ENCODE measurements at places on chromosomes 6 and 20.

DNA sequence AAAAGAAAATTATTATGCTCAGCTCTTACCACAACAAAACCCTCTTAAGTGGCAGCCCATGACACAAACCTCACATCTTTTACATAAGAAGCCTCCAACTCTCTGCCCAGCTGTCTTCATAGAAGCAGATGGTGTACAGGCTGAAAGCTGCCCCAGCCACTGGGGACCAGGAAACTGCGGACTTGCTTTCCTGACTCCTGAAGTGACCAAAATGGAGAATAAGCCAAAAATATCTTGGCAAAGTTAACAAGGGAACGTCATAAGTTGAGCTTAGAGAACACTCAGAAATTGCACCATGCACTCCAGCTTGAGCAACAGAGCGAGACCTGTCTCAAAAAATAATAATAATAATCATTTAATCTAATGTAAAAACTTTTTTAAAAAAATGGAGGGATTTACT is 160.3 kb upstream of the CDYL start:
- no peak for DNase-seq

- DNase-seq, result no peak
These were observed 47.8 kb downstream of the TFEB start for GRCh38 chr6:41687501-41688175.

DNA sequence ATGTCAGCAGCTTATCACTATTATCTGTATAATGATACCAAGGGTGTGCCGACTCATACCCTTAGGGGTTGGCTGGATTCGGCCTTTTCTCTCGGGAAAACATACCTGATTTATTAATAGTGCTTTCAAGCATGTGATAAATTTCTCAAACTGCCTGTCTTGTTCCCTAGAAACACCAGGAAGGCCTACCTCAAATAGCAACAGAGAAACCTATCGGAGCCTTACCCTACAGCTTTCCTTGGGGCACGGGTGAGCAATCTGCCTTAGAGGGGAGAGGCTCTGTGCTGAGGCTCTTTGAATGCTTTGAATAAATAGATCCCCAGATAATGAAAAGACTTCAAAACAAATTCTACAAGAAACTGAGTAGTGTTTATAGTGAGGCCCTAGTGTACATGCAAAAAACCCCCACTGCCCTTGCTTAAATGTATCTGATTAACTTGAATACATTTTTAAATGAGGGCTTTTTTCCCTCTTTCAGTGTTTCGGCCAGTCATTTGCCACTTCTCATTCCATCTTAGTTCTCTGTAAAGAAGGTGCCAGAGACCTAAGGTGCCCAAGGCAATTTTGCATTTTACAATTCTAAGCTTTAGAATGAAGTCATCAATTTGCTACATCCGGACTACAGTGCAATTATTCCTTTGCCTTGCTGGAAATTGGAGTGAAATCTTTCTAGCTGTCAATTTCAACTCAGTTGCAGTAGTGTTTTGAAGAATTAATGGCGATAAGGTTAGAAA is 320.1 kb downstream of the ESR1 start:
- DNase-seq, result no peak

DNA sequence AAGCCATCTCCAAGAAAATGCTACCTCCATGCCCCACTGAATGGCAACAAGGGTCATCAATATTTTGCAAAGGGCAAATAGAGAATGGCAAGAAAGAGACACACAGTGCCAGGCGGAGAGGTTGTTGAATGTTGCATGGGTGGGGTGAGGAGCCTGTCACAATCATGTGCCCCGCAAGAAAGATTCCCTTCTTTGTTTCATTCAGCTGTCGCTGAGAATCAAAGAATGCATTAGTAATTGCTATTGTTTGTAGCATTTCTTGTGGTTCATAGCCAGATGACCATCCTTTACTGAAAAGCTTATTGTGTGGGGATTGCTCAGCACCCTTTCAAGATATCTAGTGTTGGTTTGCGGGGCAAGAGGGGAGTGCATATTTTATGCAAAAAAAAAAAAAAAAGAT is 166.5 kb upstream of the QKI start:
- no peak for DNase-seq

- DNase-seq, result no peak
These were observed 60.1 kb upstream of the MAP3K7 start for GRCh38 chr6:90646940-90647339.

DNA sequence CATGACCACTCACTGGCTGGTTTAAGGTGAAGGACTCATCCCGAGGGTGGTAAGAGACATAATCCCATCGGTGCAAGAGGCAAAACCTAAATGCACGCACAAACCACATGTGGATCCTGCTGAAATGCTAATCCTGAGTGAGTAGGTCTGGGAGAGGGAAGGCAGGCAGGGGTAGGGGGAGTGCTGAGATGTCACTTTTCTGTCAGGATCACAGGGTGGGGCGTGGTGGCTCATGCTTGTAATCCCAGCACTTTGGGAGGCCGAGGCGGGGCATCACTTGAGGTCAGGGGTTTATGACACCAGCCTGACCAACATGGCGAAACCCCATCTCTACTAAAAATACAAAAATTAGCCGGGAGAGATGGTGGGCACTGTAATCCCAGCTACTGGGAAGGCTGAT is 97.7 kb upstream of the SRSF6 start:
- no peak for DNase-seq

DNA sequence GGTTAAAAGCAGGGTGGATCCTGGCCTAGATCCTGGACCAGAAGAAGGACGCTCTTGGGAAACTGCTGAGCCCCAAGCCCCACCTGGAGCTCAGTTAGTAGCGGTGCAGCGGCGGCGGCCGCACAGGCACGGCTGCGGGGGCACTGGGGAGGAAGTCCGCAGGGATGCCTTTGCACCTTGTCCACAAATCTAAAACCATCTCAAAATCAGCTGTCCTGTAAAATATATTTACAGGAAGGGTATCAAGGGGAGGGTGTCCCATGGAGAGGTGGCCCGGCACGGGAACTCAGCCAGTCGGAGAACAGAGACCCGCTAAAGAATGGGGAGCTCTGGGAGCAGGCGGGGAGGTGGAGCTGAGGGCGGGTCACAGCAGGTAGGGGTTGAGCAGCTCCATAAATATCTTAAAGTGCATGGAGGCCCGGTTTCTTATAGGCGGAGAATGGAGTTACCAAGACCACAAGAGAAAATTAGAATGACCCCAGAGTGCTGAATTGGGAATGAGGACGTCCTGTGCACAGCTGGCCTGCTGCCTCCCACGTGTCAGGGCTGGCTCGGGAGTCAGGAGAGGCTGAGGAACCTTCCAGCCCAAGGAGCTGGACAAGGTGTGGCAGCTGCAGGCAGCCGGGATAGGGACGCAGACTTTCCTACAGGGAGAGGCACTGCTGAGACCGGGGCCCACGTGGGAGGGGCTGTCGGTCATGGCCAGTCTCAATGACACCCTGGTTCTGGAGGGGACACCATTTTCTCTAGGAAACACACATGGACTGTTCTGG is 8.0 kb downstream of the MTG2 start:
- no peak for DNase-seq

- no peak for DNase-seq
These were observed 80.5 kb downstream of the FILIP1 start for GRCh38 chr6:75412969-75413662.

DNA sequence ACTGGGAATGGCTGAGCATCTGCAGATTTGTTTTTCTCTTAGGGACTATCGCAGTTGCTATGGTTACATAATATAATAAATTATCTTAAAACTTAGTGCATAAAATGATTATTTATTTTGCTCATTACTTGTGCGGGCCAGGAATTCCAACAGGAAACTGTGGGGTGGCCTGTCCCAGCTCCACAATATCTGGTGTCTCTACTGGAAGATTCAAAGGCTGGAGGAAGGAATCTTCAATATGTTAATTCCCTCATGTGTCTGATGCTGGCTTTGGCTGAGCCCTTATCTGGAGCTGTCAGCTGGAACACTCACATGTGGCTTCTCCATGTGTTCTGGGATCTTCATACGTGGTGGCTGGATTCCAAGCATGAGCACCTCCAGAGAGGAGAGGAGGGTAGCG is 23.9 kb upstream of the B3GAT2 start:
- DNase-seq, result no peak

- no peak for DNase-seq
These were observed 169.4 kb downstream of the MEI4 start for GRCh38 chr6:77822265-77822664.

DNA sequence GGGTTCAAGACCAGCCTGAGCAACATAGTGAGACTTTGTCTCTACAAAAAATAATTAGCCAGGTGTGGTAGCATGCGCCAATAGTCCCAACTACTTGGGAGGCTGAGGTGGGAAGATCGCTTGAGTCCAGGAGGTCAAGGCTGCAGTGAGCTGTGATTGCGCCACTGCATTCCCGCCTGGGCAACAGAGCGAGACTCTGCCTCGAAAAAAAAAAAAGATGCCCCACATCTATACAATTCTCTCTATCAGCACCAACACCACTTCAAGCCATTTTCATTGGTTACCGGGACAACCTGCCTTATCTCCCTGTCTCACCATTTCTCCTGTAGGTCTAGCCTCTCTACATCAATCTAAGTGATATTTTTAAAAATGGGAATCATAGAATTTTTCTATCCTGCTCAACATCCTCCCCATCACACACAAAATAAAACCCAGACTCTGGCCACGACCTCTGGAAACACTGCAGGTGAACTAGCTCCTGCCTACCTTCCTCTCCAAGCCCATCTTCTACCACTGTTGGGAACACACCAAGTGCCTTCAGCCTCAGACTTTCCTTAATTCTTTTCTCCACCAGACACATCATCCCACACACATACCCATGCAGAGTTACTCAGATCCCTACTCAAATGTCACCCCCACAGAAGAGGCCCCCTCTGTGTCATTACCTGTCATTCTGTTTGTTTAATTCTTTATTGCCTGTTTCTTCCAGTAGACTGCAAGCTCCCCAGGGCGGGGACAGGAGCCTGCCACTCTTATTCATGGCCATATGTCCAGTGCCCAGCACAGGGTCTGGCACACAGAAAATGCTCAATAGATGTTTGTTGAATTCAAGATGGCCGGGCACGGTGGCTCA is 9.6 kb upstream of the PLTP start:
- DNase-seq, result no peak

GRCh38 chr20:18094191-18094590 is 36.5 kb upstream of the OVOL2 start:
- no peak for DNase-seq

- DNase-seq, result peak; percentile 28
These were observed 38.6 kb downstream of the KIAA0408 start for GRCh38 chr6:127420556-127420955.

DNA sequence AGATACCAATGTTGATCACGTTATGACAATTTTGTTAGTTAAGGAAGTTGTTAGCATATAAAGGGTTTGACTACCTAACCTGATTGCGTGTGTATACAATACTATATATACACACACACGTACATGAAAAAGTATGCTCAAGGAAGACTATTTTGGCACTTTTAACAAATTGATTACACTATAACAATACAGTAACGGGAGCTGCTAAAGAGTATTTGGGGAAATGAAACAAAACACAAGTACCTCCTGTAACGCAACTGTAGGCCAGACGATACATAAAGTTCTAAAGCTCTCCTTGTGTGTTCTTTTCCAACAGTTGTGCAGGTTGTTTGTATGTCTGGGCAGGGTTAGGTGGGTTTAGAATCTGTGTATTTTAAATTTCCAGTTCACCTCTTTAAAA is 98.7 kb downstream of the PLEKHG1 start:
- no peak for DNase-seq

- DNase-seq, result no peak
These were observed 70.3 kb upstream of the RIPOR2 start for GRCh38 chr6:25006075-25006474.

GRCh38 chr20:3661060-3661813 is 2.0 kb downstream of the GFRA4 start:
- DNase-seq, result no peak

DNA sequence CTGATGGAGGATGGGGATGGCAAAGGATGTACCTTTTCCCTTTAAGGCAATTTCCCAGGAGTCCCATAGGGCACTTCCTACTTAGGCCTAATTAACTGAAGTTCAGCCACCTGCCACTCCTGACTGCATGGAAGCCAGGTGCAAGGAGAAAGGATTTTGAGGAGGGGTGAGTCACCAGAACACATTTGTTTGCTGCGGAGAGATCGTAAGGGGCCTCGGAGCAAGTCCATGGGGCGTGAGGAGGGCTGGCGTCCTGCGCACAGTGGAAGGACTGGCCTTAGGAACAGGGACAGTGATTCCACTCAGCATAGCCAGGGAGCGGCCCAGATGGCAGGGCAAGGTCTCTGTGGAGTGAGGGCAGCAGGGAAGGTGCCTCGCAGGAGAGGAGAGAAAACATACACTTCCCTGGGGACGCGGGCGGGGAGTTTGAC is 11.8 kb upstream of the MAP1LC3A start:
- DNase-seq, result no peak

DNA sequence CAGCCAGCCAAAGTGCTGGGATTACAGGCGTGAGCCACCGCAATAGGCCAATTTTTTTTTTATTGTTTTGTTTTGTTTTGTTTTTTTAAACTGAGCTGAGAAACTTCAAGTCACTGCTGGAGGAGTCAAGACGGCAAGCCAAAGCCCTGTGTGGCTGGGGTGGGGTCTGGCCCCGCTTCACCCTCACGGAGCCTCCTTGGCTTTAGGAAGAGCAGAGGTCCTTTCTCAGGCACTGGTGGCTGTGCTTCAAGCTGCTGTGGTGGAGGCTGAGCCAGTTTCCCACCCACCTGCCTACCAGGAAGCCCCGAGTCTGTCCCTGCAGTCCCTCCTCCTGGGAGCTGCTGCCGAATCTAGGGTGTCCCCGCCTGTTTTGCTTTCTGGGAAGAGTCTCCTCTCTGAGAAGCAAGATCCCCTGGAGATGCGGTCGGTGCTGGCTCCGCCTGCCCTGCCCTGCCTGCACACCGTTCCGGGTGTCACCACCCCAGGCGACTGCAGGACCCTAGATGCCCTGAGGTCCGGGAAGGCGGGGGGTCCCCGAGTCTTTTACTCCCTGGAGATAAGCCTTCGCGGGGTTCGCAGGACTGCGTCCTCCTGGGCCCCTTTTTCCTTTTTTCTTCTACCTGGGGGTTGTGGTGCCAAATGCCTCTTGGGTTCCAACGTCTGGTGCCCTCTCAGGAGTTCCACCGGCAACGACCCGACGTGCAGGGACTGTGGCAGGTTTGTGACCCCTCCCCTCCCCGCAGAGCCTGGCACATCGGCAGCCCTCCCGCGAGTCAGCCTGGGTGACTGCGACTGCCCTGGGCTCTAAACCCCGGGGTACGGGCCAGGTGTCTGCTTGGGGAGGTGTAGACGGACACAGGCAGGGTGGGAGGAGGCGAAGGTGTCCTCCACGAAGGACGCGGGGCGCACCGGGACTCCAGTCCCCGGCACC is 100.7 kb downstream of the TAF4 start:
- DNase-seq, result no peak

DNA sequence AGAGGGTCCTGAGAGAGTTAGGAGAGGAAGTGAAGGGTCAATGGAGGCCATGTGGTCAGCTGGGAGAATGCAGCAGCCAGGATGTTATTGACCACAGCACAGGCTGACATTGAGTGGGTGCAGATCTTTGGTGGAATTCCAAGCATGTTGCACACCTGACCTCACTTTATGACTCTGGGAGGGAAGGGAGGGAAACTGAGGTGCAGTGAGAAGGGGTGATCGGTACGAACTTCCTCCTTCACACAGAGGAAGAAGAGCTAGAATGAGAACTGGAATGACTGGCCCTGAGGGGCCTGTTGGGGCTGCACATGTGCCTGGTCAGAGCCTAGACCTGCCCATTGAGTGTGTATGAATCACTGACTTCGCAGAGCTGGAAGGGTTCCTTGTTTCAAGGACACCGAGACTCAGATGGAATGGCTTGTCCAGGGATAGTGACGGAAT is 9.8 kb downstream of the FAM83D start:
- DNase-seq, result no peak

Measured in stimulated activated naive CD4-positive, alpha-beta T cell (primary cell).